Activated CD4-positive, alpha-beta T cell treated with anti-CD3 and anti-CD28 coated beads, Interleukin-2, amount 50 U/mL, for 4 hours (primary cell): ENCODE measurements at places on chromosomes 5 and 9.

- no peak for DNase-seq
Observed at GRCh38 chr5:158977642-158978041, 122.1 kb downstream of the EBF1 start.

DNA sequence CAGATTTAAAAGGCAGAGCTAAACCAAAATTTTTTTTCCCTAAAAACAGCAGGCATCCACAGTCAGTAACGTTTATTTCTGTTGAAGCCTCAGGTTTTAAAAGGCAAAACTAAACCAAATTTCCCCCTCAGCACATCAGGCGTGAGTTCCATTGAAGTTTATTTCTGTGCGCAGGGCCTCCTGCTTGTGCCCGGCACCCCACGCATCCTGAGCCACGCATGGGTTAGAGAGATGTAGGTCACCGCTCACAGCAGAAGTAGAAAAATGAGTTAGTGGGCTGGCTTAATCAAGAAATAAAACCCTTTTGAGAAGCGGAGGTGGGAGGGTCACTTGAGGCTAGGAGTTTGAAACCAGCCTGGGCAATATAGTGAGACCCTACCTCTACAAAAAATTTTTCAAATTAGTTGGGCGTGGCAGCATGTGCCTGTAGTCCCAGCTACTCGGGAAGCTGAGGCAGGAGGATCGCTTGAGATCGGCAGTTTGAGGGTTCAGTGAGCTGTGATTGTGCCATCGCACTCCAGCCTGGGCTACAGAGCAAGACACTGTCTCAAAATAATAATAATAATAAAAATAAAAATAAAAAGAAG is 75.6 kb upstream of the SPIN1 start:
- no peak for DNase-seq

DNA sequence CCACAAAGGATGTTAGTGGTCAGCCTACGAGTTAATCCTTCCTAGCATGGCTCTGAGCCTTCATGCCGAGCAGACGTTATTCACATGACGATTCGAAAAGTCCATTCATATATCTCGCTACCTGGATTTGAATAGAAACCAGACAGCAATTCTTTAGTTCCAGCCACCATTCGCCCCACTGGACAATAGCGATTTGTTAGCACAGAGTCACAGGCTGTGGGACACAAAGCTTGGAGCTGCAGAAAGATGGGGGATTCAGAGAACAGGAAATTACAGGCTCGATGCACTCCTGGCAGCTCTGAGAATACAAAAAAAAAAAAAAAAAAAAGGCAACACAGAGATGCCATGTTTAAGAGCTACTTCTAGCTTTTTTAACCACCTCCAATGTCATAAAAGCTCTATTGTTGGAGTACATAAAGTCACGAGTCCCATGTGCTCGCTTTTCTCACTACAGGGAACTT is 110.7 kb downstream of the NR6A1 start:
- no peak for DNase-seq

DNA sequence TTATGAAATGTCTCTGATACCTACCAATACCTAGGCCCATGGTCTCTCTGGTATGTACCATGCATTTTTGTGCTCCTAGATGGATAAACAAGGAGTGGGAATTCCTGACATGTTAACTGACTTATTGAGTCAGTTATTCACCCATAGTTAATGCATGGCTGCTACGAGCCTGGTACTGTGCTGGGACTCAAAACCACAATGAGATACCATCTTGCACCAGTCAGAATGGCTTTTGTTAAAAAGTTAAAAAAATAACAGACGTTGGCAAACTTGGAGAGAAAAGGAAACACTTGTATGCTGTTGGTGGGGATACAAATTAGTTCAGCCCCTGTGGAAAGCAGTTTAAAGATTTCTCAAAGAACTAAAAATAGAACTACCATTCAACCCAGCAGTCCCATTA is 293.8 kb downstream of the OSTF1 start:
- DNase-seq = no peak

DNA sequence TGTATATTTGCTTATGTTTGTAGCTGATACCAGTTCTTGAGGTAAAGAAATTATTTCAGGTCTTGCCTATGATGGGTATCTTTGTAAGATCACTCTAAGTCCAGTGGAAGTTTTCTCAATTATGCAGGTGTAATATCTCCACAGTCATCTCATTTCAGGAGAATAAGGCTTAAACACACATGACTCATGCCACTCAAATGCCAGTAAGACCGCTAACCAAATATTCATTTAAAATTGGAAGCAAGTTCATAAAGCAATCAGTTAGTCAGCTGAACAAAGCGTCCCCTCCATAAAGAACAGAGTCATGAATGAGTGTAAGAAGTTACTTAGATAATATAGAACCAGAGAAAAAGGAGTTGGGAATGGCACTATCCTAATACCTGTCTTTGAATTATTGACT is 248.7 kb downstream of the LURAP1L start:
- DNase-seq = no peak

GRCh38 chr9:16928179-16928945 is 57.9 kb upstream of the BNC2 start:
- DNase-seq = no peak

DNA sequence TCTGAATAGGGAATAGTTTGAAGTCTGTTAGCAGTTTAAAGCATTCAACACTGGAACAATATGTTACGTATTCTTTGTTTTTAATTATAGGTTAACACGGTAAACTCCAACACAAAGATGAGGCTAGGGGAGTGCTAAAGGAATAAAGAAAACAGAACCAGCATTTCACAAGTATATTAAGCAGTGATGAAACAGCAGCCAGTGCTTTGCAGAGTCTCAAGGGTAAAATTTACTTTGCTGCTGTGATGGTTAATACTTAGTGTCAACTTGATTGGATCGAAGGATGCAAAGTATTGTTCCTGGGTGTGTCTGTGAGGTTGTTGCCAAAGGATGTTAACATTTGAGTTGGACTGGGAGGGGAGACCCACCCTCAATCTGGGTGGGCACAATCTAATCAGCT is 30.0 kb upstream of the GSN start:
- no peak for DNase-seq

- no peak for DNase-seq
Observed at GRCh38 chr9:11318946-11319345, 706.1 kb upstream of the PTPRD start.

GRCh38 chr9:77944556-77945243 is 86.9 kb downstream of the GNAQ start:
- no peak for DNase-seq

DNA sequence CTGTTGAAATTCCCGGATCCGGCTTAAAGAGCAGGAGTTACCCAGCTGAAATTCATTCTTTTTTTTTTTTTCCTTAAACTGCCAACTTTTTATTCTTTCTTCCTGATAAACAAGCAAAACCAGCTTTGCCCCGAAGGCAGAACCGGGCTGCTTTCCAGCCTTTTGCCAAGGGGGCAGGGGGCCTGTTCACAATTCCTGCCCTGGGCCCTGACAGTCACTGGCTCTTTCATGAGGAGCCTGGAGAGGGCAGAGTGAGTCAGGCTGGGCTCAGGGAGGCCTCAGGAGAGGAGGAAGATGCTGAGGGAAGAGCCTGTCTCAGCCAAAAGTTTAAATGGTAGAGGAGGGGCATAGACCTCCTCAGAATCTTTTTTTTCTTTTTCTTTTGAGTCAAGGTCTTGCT is 4.8 kb downstream of the GLIPR2 start:
- DNase-seq = no peak

DNA sequence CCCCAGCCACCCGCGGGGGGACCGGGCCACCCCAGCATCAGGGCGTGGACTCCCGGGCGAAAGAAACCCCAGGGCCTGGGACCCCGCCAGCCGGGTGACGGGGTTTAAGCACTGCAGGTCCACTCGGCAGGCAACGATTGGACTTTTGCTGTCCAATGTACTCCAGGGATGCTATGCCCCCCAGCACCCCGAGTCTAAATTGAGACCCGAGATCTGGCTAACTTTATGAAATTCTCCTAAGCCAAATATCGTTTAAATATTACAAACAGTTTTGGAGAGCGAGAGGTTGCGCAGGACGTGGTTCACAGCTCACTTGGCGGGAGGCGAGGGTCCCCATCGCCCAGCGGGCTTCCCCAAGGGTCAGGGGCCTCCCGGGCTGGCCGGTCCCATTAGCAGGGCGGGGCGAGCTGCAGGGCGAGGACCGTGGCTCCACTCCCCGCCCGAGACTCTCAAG is 384 bp upstream of the MRPS2 start:
- no peak for DNase-seq

GRCh38 chr9:113352411-113352810 is 3.1 kb downstream of the BSPRY start:
- no peak for DNase-seq

- DNase-seq = no peak
Observed at GRCh38 chr5:155512329-155512728, 498.8 kb downstream of the KIF4B start.

GRCh38 chr5:119315516-119315949 is 40.3 kb upstream of the TNFAIP8 start:
- DNase-seq = peak; percentile 58

DNA sequence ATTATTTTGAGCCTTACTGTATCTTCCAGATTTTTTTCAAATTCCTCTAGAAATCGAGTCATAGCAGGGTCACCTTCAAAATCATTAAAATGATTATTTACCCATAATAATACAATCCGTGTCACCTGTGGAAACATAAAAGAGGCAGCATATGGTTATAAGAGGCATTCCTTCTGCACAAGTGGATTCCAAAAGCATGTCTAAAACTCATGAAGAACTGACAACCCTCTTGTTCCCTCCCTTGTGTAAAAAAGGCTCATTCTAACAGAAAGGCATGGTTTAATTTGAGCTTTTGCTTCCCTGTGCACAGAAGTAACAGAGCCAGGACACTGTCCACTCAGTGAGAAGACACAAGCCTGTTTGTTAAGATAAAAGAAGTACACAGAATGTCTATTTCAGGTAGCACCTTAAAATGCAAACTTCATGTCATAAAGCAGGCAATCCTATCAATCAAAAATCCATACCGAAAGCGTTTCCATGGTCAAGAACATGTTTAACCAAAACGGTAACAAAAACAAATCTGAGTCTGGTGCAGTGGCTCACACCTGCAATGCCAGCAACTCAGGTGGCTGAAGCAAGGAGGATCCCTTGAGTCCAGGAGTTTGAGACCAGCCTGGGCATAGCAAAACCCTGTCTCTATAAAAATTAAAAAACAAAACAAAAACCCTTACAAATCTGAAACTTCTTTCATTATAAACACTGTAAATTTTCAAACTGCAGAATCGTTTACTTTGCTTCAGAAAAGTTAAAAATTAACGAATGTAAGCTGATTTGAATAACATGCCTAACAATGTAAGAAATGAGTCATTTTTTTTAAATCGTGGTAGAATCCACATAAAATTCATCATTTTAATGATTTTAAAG is 139.3 kb downstream of the RAPGEF6 start:
- no peak for DNase-seq

- DNase-seq = no peak
Observed at GRCh38 chr9:2096376-2096970, 81.3 kb downstream of the SMARCA2 start.
